Non-pigmented ciliary epithelial cell (primary cell): ENCODE measurements at places on chromosomes 13 and 19.

GRCh38 chr13:98285317-98285716 is 108.2 kb upstream of the RNF113B start:
- peak; percentile 20 for DNase-seq

GRCh38 chr19:6811906-6812305 is 39.4 kb downstream of the VAV1 start:
- peak; percentile 5 for DNase-seq

- DNase-seq = no peak
Measured at GRCh38 chr19:41330481-41330880, 20.5 kb downstream of the CCDC97 start.

DNA sequence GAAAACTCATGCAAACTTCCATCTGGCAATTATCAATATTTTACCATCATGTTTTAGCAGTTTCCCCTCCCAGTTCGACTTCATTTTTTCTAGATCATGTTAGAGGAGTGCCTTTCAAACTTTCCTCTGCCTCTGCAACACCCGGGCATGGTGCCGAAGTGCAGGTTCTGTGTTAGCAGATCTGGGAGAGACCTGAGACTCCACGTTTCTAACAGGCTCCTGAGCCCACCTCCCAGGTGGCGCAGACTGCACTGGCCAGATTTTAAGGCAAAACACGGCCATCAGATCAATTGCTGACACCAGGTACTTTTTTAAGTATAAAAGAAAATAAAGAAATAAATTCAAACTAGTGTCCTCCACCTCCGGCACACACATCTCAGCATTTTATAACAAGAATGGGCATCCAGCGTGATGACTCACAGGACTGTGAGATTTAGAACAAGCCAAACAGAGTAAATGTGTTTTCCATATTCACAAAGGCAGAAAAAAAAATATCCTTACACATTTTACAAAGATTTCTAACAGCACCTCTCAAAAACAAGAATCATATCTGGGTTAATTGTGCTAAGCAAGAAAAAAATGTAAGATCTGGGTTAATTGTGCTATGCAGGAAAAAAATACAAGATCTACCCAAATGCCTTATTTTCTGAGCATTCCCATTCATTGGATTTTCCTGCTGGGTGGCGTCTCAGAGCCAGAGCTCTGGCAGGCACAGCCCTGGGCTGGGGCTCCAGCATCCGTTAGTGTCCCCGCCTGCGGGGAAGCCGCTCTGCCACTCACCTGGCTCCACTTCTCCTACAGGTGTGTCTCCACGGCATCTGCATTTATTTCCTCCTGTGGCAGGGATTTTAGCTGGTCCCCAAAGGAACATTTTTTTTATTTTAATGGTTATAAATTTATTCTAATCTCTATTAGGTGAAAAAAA is 127.9 kb upstream of the SOX1 start:
- DNase-seq = no peak

- no peak for DNase-seq
Measured at GRCh38 chr13:111630406-111630805, 310.0 kb downstream of the TEX29 start.

- no peak for DNase-seq
Measured at GRCh38 chr13:110103534-110103933, 203.4 kb downstream of the COL4A1 start.

GRCh38 chr13:47226516-47226915 is 329.7 kb upstream of the HTR2A start:
- no peak for DNase-seq

DNA sequence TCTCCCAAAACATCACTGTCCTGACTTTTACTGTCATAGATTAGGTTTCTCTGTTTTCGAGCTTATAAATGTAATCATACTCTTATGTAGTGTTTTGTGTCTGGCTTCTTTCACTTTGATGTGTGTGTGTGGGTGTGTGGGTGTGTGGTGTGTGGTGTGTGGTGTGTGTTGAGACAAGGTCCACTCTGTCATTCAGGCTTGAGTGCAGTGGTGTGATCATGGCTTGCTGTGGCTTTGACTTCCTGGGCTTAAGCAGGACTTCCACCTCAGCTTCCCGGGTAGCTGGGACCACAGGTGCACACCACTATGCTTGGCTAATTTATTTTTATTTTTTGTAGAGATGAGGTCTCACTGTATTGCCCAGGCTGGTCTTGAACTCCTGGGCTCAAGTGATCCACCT is 59.6 kb downstream of the PDS5B start:
- no peak for DNase-seq

DNA sequence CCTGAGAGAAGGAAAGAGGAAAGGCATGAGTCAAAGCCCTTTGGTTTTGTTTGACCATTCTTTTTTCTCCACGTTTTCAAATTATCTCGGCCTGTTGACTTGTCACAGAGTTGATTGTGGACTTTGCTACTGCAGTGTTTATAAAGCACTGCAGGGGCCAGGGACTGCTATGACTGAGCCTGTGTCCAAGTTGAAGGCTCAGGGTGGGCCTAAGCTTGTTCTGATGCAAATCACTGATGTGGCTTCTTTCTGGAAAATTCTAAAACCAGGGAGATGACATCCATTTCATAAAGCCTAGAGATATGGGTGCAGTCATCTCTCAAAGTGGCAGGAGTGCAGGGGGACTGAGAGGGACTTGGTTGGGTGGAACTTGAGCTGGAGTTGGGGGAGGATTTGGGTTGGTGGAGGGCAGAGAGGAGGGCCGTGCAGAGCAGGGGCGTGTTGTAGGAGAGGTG is 1.2 kb upstream of the CXCL17 start:
- no peak for DNase-seq
